ENCODE measurements at places on chromosomes 1 and 21.

DNA sequence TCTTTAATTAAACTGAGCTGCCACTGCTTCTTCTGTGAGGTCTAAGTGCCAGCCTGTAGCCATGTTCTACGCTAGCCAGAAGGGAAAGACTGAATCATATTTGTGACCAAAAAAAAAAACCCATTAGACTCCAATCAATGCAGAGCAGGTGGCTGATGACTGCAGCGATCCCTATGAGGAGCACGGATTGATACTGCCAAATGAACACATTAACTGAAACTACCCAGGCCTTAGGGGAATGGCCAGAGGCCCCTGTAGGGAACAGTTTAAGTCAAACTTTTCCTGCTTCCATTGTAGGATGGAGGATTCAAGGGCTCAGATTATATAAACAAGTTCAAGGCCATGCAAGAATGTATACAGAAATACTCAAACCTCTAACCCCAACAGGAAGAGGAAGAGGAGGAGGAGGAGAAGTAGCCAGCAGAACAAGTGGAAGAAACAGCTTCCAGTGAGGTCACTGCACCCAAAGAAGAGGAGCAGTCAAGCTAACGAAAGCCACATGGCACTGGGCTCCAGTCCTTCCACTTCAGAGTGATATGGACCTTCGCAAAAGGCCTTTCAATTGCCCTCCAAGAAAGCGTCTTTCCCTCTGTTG, 328.3 kb downstream of the SMYD3 start:
- DNase-seq: no peak

DNA sequence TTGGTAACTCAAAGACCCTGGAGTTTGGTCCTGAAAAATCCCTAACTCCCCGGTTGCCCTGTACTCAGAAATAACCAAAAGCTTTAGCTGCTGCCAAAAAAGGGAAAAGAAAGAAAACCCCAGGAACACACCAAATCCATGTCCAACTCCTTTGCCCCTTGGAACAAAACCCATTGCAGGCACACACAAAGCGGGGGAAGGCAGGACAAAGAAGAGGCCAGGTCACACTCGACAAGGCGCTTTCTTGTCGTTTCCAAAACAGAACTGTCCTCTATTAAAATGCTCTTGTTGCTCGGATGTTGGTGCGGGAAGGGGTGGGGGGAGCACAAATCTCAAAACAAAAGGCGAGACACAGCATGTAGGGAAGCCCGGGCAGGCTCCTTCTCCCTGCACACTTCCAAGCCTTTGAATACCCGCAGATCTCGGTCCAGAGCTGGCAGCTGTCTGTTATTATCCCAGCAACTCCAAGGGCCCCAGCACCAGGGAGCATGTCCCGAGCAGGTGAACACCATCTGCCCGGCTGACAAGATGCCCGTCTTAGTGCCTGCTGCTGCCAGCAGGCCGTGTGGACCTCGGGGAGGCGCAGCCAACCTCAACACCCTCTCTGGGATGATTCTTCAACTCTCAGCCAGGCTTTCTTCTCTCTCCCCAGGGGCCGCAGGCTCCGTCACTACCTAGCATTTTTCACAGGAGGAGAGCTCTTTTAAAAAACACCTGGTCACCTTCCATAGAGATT, 96.4 kb downstream of the SSBP3 start:
- DNase-seq: peak; percentile 90

- no peak for DNase-seq
Measured at GRCh38 chr1:172320733-172321132, 99.8 kb upstream of the C1orf105 start.

DNA sequence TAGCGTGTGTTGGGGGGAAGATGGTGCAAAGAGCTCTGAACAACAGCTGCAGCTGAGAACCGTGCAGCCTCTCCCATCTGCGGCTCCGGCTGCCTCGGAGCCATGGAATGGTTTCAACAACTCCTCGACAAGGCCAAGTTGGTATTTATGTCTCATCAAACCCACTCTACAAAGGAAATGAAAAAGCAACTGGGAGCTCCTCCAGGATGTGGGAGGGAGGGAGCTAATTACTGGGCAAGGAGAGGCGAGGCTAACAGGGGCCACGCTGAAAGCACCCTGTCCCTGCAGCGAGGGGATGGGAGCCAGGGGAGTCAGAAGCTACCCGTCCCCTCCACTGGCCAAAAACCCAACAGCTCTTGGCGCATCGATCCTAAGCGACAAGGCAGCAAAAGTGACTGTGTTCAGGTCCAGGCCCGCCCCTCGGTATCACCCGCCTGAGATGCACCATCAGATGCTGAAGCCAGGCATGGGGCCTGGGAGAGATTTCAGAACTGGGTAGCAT, 63.1 kb downstream of the ACOT7 start:
- DNase-seq: no peak

DNA sequence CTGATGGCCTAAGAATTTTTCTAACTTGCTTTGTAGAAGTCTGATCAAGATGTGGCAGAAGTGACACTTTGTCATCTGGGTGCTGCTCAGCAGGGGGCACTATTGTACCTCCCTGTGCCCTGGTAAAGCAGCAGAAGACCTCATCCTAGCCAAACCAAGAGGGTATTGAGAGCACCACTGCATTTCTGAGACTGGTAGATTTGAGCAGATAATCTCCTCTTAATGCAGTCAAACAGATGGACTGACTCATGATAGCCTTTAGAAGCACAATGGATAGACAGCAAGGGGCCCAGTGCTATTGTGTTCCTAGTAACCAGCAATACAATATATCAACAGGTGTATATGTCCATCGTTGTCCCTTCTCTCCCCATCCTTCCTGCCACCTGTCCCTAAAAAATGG, 5.7 kb downstream of the TPM3 start:
- DNase-seq: peak; percentile 93
